ENCODE measurements at places on chromosomes 16 and 17. TPM values are rescaled to one million over a fixed set of nuclear protein-coding genes. Genes with fewer than 3 reads are reported as not detected.
A peak's percentile ranks its signal among the peaks of the same experiment; 100 is the strongest.

HS3ST3A1 gene
- total RNA-seq = 36.1 TPM

DNA sequence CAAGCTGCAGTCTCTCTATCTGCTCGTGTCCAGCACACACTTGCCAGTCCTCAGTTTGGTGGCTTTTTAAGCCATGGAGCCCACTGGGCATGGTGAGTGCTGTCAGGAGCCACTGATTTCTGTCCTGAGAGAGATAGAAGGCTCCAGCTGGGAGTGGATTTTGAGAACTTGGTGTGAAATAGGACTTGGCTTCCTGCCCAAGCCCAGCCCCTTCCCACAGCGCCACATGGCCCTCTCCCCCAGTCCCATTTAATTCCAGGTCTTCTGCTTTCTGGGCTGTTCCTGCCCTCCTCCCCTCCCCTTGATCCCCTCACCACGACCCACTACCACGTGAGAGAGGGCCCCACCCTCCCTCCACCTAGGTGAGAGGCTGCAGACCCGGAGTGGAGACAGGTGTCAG lies 14.4 kb upstream of the ABCC3 start:
- H3K36me3 ChIP-seq = no peaks in the 10 kb centered on the region
- no peak overlapping the region for H3K27ac ChIP-seq
- H3K27me3 ChIP-seq = peaks cover 10% of the 10 kb centered on the region
- no peak overlapping the region for H3K4me3 ChIP-seq
- peaks cover 22% of the 10 kb centered on the region for H3K4me1 ChIP-seq

- peak; percentile 98 for DNase-seq
- H3K4me3 ChIP-seq = peak overlapping the region; percentile 73
- 0 out of 2 replicates have a peak, but pooled peaks cover 2% of the 10 kb centered on the region for H3K27me3 ChIP-seq
- no peaks in the 10 kb centered on the region for H3K36me3 ChIP-seq
- peaks cover 83% of the 10 kb centered on the region for H3K4me1 ChIP-seq
These were observed 15.4 kb downstream of the TNS4 start for GRCh38 chr17:40485851-40486521.

CDRT15 gene
- not detected for total RNA-seq

CDYL2 gene
- total RNA-seq = 16.3 TPM

DNA sequence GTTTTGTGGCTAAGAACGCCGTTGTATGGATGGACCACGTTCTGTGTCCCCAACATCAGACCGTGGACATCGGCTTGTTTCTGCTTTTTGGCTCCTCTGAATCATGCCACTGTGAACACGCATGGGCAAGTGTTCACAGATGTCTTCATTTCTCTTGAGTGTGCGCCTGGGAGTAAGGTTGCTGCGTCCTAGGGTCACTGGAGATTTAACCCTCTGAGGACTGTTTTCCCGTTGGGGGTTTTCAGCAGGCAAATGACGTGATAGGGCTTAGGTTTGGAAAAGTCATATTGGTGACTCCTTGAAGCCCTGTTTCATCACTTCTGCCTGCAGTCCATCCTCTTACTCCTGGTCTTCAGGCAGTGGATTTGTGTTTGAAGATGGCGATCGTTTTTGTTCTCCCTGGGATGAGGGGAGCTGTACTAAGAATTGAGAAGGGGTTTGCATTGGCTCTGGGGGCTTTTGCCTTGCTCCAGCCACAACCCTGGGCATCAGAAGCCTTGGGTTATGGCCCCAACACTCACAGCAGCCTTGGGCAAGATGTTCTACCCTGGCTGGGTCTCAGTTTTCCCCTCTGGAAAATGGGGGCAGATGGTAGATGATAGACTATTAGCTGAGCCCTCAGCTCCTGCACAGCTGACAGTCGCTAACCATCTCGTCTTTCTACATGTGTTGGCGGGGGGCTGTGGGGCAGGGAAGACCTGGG lies 67.2 kb upstream of the CIBAR2 start:
- H3K36me3 ChIP-seq = peaks cover 25% of the 10 kb centered on the region
- H3K27me3 ChIP-seq = peaks cover under 1% of the 10 kb centered on the region
- peak overlapping the region; percentile 82 for H3K27ac ChIP-seq
- H3K4me1 ChIP-seq = peaks cover 44% of the 10 kb centered on the region
- H3K4me3 ChIP-seq = peak overlapping the region; percentile 65

GRCh38 chr16:80369138-80369958 lies 171.4 kb upstream of the DYNLRB2 start:
- no peak overlapping the region for H3K4me3 ChIP-seq
- no peaks in the 10 kb centered on the region for H3K4me1 ChIP-seq
- no peak overlapping the region for H3K27ac ChIP-seq
- peaks cover under 1% of the 10 kb centered on the region for H3K27me3 ChIP-seq
- DNase-seq = peak; percentile 42
- H3K36me3 ChIP-seq = no peaks in the 10 kb centered on the region

ZP2 gene
- total RNA-seq = not detected

DNA sequence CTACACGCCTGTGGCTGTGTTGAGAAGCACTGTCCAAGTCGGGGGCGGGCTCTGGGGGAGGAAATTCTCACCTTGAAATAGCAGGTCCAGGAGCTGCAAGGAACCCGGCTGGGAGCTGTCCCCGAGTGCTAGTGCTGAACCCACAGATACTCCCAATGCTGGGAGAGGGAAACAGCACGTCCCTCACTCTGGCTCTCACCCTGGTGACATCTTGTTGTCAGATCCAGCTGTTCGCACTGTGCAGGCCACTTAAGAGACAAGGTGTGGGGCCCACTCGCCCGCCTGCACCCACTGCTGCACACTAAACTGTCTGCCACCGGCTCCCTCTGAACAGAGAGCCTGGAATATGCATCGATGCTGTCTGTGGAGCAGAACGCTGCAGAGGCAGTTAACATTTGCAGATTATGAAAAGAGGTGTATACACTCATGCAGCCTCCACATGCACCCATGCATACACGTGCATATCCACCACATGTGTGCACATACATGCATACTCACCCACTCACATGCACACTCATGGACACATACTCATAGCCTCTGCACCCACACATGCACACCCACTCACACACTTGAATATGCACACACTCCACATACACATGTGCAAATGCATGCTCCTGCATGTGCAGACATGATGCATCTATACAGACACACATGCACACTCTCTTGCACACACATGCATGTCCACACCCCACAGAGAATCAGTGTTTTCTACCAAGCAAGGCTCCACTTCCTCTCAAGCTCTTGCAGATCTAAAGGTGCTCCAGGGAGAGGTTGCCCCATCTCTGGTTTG lies 42.0 kb downstream of the MGAT5B start:
- peaks cover 25% of the 10 kb centered on the region for H3K27me3 ChIP-seq
- H3K4me1 ChIP-seq = no peaks in the 10 kb centered on the region
- H3K4me3 ChIP-seq = no peak overlapping the region
- DNase-seq = peak; percentile 10
- H3K36me3 ChIP-seq = peaks cover 11% of the 10 kb centered on the region

DNA sequence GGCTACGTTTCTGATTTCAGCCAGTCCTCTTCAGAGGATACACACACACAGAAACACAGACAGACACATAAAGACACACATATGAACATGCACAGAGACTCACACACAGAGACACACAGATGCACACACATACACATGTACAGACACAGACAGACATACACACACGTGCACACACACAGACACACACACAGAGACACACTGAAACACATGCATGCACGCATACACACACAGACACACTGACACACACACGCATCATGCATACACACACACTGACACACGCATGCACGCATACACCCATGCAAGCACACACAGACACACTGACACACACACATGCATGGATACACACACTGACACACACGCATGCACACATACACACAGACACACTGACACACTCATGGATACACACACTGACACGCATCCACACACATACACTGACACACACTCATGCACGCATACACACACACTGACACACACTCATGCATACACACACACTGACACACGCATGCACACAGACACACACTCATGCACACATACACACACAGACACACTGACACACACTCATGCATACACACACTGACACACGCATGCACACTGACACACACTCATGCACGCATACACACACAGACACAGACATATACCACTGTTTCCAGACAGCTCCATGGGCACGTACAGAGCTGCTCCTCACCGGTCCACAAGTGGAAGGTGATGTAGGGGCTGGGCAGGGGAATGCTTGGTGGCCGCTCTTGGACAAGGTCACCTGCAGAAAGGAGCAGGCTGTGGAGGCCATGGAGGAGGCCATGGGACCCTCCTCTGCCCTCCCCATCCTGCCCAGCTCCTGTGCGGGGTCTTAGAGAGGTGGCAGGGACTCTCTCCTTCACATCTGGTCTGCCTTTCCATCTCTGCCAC lies 30.1 kb upstream of the MFSD6L start:
- H3K36me3 ChIP-seq = no peaks in the 10 kb centered on the region
- H3K4me1 ChIP-seq = no peaks in the 10 kb centered on the region
- H3K4me3 ChIP-seq = no peak overlapping the region
- no peak for DNase-seq
- peaks cover 1% of the 10 kb centered on the region for H3K27me3 ChIP-seq

GRCh38 chr17:81866440-81867169 lies 4.5 kb downstream of the ARHGDIA start:
- H3K4me3 ChIP-seq = no peak overlapping the region
- DNase-seq = no peak
- peaks cover 46% of the 10 kb centered on the region for H3K4me1 ChIP-seq

DNA sequence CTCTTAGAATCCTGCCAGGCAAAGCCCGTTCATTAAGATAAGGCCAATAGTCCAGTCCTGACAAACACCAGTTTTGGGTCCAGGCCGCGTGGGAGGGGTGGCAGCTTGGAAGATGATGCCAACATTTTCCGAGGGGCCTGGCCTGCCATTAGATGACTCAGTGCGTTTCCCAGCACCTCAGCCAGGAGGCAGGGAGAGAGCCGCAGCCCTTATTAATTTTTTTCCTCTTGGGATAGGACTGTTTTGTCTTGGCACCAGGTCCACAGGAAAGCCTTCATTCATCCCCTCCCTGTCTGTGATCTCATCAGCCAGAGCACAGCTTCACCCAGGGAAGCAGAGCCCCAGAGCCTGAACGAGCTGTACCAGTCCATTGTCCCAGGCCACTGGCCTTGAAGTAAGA lies 4.7 kb upstream of the NDEL1 start:
- no peaks in the 10 kb centered on the region for H3K36me3 ChIP-seq
- peaks cover 6% of the 10 kb centered on the region for H3K4me1 ChIP-seq
- H3K4me3 ChIP-seq = no peak overlapping the region
- peaks cover 10% of the 10 kb centered on the region for H3K27me3 ChIP-seq
- no peak overlapping the region for H3K27ac ChIP-seq

NOXO1 gene
- total RNA-seq = not detected

- H3K4me1 ChIP-seq = no peaks in the 10 kb centered on the region
- no peaks in the 10 kb centered on the region for H3K27me3 ChIP-seq
- no peak overlapping the region for H3K27ac ChIP-seq
- H3K36me3 ChIP-seq = no peaks in the 10 kb centered on the region
- no peak overlapping the region for H3K4me3 ChIP-seq
These were observed 14.2 kb downstream of the CLCN7 start for GRCh38 chr16:1460602-1461138.

GUCY2D gene
- total RNA-seq = not detected

DNA sequence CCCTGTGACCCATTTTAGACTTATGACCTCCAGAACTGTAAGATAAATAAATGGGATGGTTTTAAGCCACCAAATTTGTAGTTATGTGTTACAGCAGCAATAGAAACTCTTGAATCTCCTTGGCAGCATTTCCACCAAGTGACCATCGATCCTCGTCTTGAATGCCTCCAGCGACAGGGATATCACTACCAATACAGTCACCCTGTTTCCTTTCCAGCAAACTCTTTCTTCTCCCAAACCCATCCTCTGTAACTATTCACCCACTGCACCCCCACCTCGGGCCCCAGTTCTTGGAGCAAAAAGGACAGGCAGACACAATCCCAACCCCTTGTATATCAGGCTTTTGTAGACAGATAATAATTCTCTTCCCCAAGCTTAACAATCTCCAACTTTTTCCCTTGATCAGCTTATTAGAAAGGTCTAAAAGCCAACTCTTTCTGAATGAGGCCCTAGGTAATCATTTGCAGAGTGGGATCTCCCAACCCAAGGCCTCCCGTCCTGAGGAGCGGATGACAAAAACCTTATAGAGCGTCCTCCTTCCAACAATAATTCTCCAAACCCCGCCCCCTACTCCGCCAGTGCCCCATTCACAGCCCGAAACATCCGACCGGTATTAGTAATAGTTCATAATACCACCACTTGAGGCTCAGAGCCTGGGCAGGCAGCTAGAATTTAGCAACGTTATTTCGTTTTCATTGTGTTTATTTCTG lies 14.7 kb upstream of the PLLP start:
- H3K4me3 ChIP-seq = no peak overlapping the region
- H3K36me3 ChIP-seq = no peaks in the 10 kb centered on the region
- peaks cover 17% of the 10 kb centered on the region for H3K27me3 ChIP-seq

GRCh38 chr16:12587170-12587569 lies 216.5 kb downstream of the CPPED1 start:
- no peak overlapping the region for H3K4me3 ChIP-seq
- H3K27me3 ChIP-seq = peaks cover 2% of the 10 kb centered on the region
- peaks cover 6% of the 10 kb centered on the region for H3K4me1 ChIP-seq
